ENCODE measurements at places on chromosomes 13 and 19.
A peak's percentile ranks its signal among the peaks of the same experiment; 100 is the strongest.

GRCh38 chr19:799076-799881 is 2.0 kb downstream of the PTBP1 start:
- DNase-seq, result no peak

DNA sequence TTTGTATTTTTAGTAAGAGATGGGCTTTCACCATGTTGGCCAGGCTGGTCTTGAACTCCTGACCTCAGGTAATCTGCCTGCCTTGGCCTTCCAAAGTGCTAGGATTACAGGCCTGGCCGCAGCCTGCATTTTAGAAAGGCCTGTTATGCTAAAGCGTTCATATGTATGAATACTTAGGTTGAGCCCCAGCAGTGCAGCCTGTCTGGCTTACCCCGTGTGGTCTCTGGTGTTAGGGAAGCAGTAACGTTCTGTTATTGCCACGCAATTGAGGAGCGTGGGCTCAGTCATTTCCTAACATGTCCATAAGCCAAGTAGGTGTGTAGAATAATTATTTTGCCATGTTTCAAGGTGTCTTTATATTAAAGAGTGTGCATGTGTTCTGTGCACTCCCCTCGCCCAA is 14.3 kb downstream of the HNRNPM start:
- no peak for DNase-seq

- no peak for DNase-seq
Observed at GRCh38 chr13:41955605-41956004, 5.3 kb downstream of the VWA8 start.

DNA sequence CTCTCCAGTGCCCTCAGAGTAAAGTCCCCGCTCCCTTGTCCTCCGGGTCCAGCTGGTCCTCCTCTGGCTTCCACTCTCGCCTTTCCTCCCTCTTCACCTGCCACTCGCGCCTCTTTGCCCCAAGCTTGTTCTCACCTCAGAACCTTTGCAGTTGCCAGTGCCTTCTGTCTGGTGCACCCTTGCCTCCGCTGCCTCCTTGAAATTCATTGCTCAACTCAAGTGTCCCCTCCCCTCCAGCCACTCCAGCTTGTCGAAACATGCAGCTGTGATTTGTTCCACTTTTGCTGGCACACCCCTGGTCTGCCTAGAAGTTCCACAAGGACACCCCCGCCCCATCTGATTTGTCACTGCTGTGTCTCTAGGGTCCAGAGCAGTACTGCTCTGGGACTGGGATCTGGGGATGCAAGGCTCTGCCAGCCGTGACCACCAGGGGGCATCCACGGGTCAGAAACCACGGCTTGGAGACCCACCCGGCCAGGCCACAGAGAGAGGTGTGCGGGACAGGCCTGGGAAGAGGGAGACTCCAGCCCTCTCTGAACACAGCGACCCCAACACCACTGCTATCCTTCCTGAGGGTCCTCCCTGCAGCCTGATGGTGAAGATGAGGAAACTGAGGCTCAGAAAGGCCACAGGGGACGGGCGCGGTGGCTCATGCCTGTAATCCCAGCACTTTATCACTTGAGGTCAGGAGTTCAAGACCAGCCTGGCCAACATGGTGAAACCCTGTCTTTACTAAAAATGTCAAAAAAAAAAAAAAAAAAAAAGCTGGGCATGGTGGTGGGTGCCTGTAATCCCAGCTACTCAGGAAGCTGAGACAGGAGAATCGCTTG is 49.9 kb downstream of the AP1M1 start:
- DNase-seq, result peak; percentile 94

DNA sequence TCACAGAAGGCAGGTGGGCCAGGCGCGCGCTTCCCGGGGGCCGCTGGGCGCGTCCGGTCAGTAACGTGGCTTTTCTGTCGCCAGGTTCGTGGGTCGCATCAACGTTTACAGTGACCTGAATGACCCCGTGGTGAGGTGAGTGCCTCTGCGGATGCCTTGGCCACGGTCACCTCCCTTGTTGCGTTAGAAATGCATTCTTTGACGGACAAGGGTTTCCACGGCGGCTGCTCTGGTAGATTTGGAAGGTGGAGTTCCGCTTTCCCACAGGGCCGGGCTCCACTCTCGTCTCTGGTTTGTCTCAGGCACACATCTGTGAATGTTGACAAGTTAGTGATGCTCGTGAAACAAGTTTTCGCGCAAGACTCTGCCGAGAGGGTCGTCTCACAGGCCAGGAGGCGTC is 130.0 kb downstream of the ATP11A start:
- no peak for DNase-seq

GRCh38 chr13:108572782-108573211 is 56.6 kb upstream of the MYO16 start:
- DNase-seq, result no peak

All from HuH-7 (cell line).